ENCODE measurements at places on chromosomes 11 and 22.

DNA sequence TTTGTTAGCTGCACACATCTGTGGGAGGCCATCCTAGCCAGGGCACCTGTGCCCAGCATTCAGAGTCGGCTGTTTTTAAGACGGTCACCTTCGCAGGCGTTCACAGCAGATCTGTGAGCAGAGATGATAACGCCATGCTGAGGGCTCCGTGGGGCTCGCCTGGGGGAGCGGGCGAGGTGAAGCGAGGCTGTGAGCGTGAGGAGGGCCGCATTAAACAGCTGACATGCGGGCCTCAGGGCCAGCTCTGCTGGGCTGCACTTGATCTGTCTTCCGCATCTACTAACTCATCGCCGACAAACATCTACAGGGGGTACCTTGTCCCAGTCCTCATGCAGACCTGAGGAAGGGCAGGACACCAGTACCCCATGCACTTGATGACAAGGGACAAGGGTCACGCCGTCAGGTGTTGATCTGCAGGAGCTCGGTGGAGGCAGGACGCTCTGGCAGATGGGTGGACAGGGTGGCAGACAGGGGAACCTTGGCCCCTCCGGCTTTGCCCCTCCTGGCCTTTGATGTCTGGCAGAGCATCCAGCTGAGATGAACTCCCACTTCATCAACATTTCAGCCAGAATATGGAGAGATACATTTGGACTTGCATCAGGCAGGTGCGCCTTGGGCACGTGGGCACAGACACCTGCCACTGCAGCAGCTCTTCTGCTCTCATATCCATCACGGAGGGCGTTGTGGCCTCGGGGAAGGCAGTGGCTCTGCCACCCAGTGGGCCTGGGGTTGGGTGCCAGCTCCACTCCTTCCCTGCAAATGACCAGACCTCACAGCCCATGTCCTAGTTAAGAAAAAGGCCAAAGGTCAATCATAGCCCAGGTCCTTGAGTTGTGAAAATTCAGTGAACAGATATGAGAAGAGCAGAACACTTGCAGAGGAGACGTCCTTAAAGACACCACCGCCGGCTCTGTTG is 822.9 kb downstream of the BRD1 start:
- no peak for DNase-seq
- H3K27me3 ChIP-seq = no peaks in the 10 kb centered on the region
- no peaks in the 10 kb centered on the region for H3K36me3 ChIP-seq

GRCh38 chr11:12434325-12434654 is 56.9 kb downstream of the PARVA start:
- H3K4me1 ChIP-seq = no peaks in the 10 kb centered on the region
- H3K27me3 ChIP-seq = no peaks in the 10 kb centered on the region

GRCh38 chr11:77300695-77301094 is 791 bp downstream of the GDPD4 start:
- no peaks in the 10 kb centered on the region for H3K4me1 ChIP-seq
- H3K36me3 ChIP-seq = no peaks in the 10 kb centered on the region
- no peak for DNase-seq
- no peak overlapping the region for H3K4me3 ChIP-seq
- no peaks in the 10 kb centered on the region for H3K27me3 ChIP-seq

- H3K27me3 ChIP-seq = no peaks in the 10 kb centered on the region
- peaks cover 7% of the 10 kb centered on the region for H3K36me3 ChIP-seq
- peaks cover 5% of the 10 kb centered on the region for H3K4me1 ChIP-seq
Observed at GRCh38 chr11:69700278-69701140, 3.3 kb downstream of the FGF19 start.

GRCh38 chr22:49106096-49106841 is 721.4 kb downstream of the BRD1 start:
- no peak for DNase-seq
- no peak overlapping the region for H3K27ac ChIP-seq
- no peaks in the 10 kb centered on the region for H3K27me3 ChIP-seq
- no peak overlapping the region for H3K4me3 ChIP-seq
- no peaks in the 10 kb centered on the region for H3K4me1 ChIP-seq

GRCh38 chr11:123698546-123699127 is 42.8 kb downstream of the ZNF202 start:
- no peak overlapping the region for H3K4me3 ChIP-seq
- no peak for DNase-seq
- no peak overlapping the region for H3K27ac ChIP-seq
- H3K27me3 ChIP-seq = no peaks in the 10 kb centered on the region
- H3K36me3 ChIP-seq = no peaks in the 10 kb centered on the region

GRCh38 chr22:30424534-30425326 is 838 bp upstream of the MTFP1 start:
- H3K4me3 ChIP-seq = peak overlapping the region; percentile 24
- no peak overlapping the region for H3K27ac ChIP-seq
- peaks cover 7% of the 10 kb centered on the region for H3K36me3 ChIP-seq
- no peak for DNase-seq

GRCh38 chr22:23754980-23755636 is 883 bp upstream of the VPREB3 start:
- no peak overlapping the region for H3K27ac ChIP-seq
- no peak overlapping the region for H3K4me3 ChIP-seq
- no peaks in the 10 kb centered on the region for H3K36me3 ChIP-seq
- no peaks in the 10 kb centered on the region for H3K4me1 ChIP-seq
- no peaks in the 10 kb centered on the region for H3K27me3 ChIP-seq

DNA sequence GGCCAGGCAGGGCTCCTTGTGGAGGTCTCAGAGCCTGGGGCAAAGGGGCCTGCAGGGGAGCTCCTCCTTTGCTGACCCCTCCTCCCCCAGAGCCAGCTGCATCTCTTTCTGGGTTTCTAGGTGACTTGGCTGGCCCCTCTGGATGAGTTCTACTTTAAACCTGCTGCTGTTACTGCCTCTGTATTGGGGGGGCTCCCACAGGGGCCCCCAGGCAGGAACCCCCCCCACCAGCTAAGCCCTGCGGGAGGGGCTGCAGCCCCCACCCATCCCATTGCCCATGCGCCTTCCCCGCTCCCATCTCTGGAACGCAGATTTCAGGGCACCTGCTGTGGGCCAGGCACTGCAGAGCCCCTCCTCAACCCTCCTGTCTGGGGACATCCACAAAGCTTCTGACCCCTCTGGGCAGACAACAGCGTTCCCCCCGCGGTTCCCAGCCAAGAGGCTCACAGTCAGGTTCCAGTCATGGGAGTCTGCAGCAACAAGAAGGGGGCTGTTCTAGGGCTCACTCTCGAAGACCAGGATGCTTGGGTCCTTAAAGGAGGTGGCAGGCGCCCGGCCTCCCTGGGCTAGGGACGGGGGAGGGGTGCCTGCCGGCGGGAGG is 815 bp upstream of the PLCB3 start:
- DNase-seq = no peak
- peaks cover 12% of the 10 kb centered on the region for H3K36me3 ChIP-seq
- H3K27me3 ChIP-seq = no peaks in the 10 kb centered on the region

DNA sequence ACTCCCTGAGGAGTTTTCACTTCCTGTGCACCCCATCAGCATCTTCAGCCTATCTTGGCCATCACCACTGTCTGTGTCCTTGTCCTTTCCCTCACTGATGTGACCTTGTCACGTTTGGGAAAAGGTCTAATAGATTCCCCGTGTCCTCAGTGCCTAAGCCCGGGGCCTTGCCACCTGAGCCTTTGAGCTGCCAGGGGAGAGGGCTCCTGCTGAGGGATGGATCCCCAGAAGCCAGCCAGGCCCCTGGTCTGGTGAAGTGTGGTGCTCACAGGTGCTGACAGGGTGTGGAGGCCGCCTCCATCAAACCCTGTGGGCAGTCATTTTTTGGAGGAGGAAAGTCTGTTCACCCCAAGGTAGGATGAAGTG is 47.2 kb downstream of the GAB4 start:
- no peaks in the 10 kb centered on the region for H3K27me3 ChIP-seq
- H3K36me3 ChIP-seq = no peaks in the 10 kb centered on the region
- DNase-seq = no peak

GRCh38 chr11:123775289-123775688 is 21.0 kb upstream of the OR6X1 start:
- peak overlapping the region; percentile 88 for H3K27ac ChIP-seq
- H3K4me1 ChIP-seq = peaks cover 1% of the 10 kb centered on the region
- H3K27me3 ChIP-seq = no peaks in the 10 kb centered on the region
- DNase-seq = peak; percentile 75
- H3K36me3 ChIP-seq = no peaks in the 10 kb centered on the region

DNA sequence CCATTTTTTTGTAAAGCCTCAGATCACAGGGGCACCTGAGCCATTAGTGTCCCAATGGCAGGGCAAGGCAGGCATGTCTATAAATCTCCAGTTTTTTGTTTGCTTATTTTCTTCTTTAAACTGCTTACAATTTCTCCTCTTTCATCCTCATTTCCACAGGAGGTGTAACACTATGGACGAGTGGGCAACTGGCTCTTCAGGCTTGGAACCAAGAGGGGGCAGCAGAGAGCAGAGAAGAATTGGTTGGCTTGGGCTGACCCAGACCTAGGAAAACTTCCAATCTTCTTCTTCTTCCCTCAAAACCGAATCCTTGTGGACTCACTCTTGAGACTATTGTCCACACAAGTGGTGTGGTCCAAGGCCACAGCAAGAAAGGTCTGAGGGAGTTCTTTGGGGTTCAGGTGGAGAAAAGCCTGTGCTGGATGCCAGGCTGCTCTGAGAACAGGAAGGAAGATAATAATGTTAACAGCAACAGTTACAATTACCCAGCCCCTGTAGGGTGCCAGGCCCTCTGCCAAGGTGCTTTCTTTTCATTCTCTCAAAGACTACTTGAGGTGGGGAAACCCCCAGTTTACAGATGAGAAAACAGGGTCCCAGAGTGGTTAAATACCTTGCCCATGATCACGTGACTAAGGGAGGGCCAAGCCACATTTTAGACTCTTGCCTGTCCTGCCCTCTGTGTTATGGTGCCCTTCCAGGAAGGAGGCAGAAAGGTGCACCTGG is 70.7 kb upstream of the E2F8 start:
- H3K4me3 ChIP-seq = no peak overlapping the region
- H3K4me1 ChIP-seq = peaks cover 2% of the 10 kb centered on the region
- H3K27me3 ChIP-seq = no peaks in the 10 kb centered on the region
- peak; percentile 37 for DNase-seq

DNA sequence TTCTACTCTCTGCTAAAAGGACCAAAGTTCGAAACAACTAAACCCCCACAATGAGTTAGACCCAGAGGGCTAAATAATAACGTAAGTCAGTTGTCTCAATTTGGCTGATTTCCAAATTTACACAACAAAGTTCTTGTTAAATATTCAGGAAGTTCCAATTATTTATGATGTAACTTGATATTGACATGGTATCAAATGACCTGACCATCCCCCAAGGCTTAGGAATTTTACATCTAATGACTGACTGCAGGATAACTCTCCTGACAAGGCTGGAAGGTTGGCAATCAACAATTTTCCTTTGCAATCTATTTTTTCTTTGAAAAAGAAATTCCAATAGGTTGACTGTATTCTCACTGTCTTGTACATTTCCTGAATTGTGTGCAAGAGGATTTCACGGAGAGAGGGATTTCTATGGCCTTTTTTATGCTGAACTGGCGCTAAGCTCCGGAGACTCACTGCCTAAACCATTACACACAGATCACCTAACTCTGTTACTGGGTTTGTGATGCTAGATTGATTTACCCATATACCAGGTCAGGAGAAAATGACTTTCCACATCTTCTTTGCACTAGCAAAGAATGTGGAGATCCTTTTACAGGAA is 9.6 kb upstream of the CDON start:
- H3K27me3 ChIP-seq = no peaks in the 10 kb centered on the region
- no peak overlapping the region for H3K27ac ChIP-seq
- no peak for DNase-seq
- no peak overlapping the region for H3K4me3 ChIP-seq
- peaks cover 2% of the 10 kb centered on the region for H3K4me1 ChIP-seq
- no peaks in the 10 kb centered on the region for H3K36me3 ChIP-seq

DNA sequence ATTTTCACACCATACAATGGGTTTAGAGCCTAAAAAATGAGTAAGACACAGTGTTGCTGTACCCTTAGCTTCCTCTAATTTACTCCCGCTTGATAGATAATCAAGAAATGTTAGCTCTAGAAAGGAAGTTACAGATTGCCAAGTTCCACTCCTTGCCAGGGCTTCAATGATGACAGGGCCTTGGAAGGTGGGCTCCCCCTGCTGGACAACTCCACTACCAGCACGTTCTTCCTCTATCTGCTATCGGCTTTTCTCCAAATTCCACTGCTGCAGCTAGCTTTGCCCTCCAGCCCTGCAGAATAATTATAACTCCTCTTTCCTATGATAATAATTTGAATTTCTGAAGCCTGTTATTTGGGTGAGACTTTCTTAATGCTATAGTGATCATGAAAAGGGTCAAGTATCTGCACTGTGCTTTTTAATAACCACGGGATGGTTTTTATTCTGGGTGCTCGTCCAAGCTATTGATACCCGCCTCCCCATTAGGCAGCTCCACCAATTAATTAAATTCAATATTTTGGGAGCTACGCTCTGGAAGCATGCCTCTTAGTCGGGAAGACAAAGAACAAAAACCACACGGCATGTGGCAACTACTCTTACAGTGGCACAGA is 9.0 kb downstream of the SYN3 start:
- no peak for DNase-seq
- H3K4me3 ChIP-seq = no peak overlapping the region
- peaks cover 17% of the 10 kb centered on the region for H3K4me1 ChIP-seq
- no peaks in the 10 kb centered on the region for H3K27me3 ChIP-seq
- H3K36me3 ChIP-seq = no peaks in the 10 kb centered on the region

- H3K36me3 ChIP-seq = no peaks in the 10 kb centered on the region
- 0 out of 2 replicates have a peak, but pooled peaks cover 2% of the 10 kb centered on the region for H3K27me3 ChIP-seq
- no peak overlapping the region for H3K4me3 ChIP-seq
- no peaks in the 10 kb centered on the region for H3K4me1 ChIP-seq
- no peak for DNase-seq
- H3K27ac ChIP-seq = no peak overlapping the region
Observed at GRCh38 chr22:22878801-22879674, 8.6 kb upstream of the IGLL5 start.

GRCh38 chr22:45833613-45834012 is 143.3 kb downstream of the WNT7B start:
- H3K27ac ChIP-seq = no peak overlapping the region
- H3K4me3 ChIP-seq = no peak overlapping the region
- no peak for DNase-seq
- no peaks in the 10 kb centered on the region for H3K36me3 ChIP-seq
- no peaks in the 10 kb centered on the region for H3K4me1 ChIP-seq

DNA sequence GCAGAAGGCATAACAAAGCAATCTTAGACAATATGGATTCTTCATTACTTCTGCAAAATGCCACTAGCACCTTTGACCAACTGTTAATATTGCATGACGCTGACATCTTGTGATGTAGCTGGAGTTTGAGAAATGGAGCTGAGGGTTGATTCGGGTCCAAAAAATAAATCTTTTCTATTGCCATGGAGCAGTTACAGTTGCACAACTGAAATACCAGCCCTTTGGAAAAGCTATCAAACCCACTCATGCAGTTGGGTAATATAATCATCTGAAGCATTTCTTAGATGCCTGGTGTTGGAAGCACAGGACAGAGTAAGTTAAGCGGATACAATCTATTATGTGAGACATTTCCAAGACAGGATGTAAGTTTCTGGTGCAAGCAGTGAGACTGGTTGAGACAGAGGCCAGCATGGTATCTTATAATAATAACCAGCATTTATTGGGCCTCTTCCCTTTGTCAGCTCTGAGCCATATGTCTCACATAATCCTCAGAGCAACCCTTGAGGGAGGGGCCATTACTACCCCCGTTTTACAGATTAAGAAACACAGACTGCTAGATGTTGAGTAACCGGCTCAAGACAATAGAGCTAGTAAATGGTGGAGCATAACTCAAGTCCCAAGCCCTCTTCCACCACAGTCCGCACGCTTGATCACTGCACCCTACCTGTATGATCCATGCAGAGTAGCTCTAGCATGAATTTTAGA is 74.9 kb upstream of the CAPRIN1 start:
- H3K36me3 ChIP-seq = no peaks in the 10 kb centered on the region
- no peak overlapping the region for H3K27ac ChIP-seq
- no peaks in the 10 kb centered on the region for H3K27me3 ChIP-seq
